ENCODE measurements at places on chromosomes 5 and 9.

- no peak for DNase-seq
These were observed 127.1 kb downstream of the TRIO start for GRCh38 chr5:14270209-14270702.

- DNase-seq: no peak
These were observed 20.7 kb downstream of the OR2S2 start for GRCh38 chr9:35937227-35937626.

- DNase-seq: no peak
These were observed 14.9 kb upstream of the SLC22A5 start for GRCh38 chr5:132354381-132355139.

DNA sequence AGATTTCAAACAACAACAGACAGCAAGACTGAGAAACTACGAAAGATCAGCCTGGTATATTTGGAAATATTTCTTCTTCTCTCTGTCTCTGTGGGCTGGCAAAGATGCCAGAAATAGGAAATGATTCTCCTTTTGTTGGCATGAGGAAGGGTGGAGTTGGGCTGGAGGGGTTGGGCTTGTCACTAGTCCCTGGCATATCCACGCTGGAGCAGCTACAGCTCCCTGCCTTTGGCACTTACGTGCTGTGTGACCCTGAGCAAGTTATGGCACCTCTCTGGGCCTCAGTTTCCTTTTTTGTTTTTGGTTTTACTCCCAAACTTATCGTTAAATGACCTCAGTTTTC, 354 bp upstream of the KCNMB1 start:
- no peak for DNase-seq

DNA sequence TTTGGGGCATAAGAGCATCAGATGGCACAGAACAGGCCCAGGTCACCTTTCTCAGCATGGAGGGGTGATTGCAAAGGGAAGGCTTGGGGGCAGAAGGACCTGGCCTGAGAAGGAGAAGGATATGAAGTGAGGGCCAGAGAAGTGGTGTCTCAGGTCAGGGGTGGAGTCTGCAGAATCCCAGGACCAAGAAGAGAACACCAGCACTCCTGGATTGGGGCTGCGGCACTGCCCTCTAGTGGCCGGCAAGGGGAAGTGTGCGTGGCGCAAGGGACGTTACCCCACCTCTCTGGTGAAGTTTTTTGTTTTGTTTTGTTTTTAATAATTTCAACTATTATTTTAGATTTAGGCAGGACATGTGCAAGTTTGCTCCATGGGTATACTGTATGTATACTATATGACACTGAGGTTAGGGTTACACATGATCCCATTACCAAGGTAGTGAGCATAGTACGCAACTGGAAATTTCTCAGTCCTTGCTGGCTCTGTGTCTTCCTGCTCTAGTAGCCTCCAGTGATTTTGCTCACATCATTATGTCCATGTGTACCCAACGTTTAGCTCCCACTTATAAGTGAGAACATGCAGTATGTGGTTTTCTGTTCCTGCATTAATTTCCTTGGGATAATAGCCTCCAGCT, 1548.6 kb downstream of the EFNA5 start:
- no peak for DNase-seq

DNA sequence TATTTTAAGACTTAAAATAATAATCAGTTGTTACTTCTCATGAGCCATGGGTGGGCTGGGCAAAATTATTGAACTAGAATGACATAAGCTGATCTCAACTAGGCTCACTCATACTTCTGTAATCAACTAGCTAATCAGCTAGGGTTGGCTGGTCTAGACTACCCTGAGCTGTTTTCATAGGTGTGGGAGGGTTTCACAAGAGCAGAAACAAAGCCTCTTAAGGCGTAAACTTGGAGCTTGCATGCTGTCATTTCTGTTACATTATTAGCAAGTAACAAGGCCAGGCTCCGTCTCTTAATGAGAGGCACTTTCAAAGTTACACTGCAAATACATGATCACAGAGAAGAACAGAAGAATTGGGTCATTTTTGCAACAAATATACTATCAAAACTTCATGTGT, 57.2 kb upstream of the GHR start:
- no peak for DNase-seq

- DNase-seq: no peak
These were observed 159.4 kb downstream of the ARHGAP26 start for GRCh38 chr5:142929587-142929986.

- DNase-seq: no peak
These were observed 44.8 kb upstream of the RNU6ATAC start for GRCh38 chr9:134208981-134209725.

GRCh38 chr5:116516021-116516420, 58.6 kb downstream of the SEMA6A start:
- no peak for DNase-seq

DNA sequence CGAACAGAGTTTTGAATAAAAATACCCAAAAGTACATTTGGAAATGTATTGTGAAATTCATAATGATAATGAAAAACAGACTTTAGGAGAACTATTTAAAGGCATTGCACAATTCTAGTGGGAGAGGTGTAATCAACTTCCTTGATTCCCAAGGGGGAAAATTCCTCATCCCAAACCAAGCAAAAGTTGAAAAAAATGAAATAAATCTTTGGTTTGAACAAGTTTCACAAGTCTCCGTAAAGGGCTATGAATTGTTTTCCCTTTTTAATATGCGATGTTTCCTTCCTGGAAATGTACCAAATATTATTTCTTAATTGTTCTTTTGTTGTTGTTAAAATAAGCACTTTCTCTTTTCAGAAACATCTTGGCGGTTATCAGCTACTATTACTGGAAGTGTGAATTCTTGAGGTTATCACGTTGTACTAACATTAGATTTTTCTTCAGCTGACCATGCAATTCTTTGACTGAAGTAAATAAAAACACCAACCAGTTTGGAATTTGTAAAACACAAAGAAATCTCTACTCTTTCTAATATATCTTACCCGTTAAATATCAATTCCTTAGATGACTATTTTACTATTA, 59.3 kb downstream of the SVEP1 start:
- no peak for DNase-seq

DNA sequence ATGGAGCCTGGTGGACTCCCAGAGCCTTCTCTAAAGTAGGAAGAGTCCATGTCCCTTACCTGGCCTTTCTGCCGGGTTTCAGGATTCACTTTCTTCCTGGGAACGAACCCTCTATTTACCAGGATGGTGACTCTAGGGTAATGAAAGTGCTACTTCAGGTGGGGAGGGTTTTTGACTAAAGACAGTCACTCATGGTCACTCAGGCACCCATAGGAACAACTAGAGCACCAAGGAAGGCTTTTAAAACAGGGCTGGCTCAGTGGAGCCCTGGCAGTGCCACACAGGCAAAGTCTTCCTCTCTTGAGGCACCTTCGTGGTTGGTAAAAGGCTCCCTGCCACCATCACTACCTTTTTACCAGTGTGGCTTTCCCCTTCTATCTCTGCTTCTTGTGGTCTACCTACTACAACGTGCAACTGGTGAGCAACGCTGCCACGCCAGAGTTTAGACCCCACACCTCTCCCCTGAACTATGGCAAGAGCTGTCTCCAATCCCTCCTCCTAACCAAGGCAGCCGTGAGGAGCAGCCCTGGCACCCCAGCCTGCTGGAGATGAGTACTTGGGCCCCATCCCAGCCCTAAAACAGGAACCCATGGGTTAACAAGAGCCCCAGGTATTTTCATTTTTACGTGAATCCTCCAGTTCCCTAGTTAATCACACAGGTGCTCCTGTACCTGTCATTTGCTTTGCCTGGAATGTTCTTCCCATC, 3.5 kb downstream of the SURF1 start:
- no peak for DNase-seq

DNA sequence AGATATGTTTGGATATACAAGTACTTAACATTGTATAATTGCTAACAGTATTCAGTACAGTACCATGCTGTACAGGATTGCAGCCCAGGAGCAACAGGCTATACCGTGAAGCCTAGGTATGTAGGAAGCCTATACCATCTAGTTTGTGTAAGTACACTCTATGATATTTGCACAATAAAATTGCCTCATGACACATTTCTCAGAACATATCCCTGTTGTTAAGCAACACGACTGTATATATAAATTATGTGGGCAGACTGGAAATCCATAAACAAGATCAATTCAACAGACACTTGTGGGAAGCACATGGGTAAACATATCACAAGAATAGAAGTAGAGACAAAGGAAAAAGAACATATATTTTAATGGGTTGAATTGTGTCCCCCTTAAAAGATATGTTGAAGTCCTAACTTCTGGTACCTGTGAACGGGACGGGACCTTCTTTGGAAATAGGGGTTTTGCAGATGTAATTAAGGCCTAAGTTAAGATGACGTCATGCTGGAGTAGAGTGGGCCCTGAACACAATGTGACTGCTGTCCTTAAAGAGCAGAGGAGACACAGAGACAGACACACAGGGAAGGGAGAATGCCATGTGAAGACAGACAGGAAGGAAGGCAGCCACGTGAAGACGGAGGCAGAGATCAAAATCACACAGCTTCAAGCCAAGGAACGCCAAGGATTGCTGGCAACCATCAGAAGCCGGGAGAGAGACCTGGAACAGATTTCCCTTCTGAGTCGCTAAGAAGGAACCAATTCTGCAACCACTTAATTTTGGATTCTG, 76.3 kb downstream of the SCAI start:
- no peak for DNase-seq

Data from stimulated activated CD4-positive, alpha-beta T cell treated with anti-CD3 and anti-CD28 coated beads, TNF-alpha, amount 100 ng/mL, for 24 hours (primary cell).